Stimulated activated CD4-positive, alpha-beta T cell treated with anti-CD3 and anti-CD28 coated beads, TNF-alpha, amount 100 ng/mL, for 1 hour (primary cell): ENCODE measurements at places on chromosomes 3 and 15.

DNA sequence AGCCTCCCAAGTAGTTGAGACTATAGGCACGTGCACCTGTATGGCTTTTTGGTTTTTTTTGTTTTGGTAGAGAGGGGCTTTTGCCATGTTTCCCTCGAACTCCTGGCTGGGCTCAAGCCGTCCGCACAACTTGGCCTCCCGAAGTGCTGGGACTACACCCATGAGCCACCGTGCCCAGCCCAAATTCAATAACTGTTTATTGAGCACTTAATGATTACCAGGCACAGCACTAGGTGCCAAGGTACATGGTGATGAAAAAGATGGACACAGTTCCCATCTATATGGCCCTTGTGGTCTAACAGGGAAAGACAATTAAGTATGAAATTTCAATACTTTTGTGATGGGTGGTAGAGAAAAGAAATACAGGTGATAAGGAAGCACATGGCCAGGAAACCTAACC, 35.8 kb upstream of the ZNF148 start:
- no peak for DNase-seq

DNA sequence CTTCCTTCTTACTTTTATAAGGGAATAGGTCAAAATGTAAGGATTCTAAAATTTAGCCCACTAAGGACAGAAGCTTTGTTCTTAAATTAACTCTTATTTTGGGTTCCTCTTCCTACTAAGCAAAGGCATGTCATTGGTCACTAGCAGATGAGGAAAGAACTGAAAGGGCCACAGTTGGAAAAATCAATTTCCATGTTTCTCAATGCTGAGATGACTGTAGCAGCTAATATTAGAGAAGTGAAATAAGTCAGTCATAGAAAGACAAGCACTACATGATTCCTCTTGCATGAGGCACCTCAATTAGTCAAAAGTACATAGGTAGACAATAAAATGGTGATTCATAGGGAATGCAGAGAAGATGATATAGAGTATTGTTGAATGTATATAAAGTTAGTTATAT, 353.7 kb downstream of the RSL24D1 start:
- DNase-seq = no peak

GRCh38 chr15:30962659-30963058, 28.8 kb downstream of the MTMR10 start:
- no peak for DNase-seq

GRCh38 chr3:127099982-127100381, 92.9 kb upstream of the PRR23E start:
- no peak for DNase-seq

- DNase-seq = no peak
These were observed 421.8 kb upstream of the TBL1XR1 start for GRCh38 chr3:177618873-177619733.

GRCh38 chr15:29403772-29404171, 134.2 kb upstream of the NSMCE3 start:
- DNase-seq = no peak
